GM04504 (cell line): ENCODE measurements at places on chromosomes 16 and 17.

DNA sequence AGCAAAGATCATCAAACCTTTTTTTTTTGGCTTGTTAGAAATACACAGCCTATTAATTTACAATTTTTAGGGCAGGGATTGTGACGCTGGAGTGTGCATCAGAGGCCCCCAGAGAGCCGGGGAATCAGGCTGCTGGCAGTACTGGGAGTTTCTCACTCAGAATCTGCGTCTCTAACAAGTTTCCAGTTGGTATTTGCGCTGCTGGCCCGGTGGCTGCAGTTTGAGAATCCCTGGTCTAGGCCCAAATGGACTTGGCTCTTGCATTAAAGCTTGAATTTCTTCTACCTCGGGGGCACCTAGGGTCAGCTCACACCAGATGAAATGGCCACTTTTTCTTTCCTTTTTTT, 150.9 kb upstream of the CIBAR2 start:
- no peak for DNase-seq

DNA sequence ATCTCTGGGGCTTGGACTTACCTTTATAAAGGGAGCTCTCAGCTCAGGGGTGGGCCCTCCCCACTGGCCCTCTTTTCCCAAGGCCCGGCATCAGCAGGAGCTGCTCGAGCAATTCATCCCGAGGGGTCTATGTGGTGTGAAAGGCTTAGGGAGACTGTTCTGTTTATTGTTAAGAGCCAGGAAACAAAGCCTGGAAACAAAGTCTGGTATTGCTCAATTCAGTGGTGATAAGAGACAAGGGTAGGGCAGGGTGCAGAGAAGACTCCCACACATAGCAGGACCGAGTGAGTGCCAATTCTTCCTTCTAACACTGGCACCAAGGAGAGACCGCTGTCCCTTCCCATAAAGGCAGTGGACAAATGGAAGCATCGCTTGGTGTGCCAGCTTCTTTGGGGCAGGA, 750.7 kb downstream of the KCNJ18 start:
- no peak for DNase-seq

GRCh38 chr17:41793784-41794539, 7.5 kb upstream of the JUP start:
- no peak for DNase-seq

DNA sequence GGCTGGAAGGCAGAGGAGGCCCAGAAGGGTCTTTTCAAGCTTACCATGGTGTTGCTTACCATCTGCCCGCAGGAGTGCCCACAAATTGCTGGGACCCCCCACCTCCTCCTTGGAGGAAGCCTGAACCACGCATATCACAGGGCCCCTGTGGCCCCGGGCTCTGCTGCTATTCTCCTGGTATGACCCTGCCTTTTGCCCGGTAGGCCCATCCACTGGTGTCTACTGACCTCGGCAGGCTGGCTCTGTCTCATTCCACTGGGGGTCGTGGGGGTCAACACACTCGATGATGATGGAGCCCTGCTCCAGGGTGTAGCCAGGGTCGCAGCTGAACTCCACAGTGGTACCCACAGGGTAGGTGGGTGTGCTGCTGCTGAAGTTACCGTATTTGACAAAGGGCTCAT, 8.2 kb upstream of the PHF12 start:
- no peak for DNase-seq

DNA sequence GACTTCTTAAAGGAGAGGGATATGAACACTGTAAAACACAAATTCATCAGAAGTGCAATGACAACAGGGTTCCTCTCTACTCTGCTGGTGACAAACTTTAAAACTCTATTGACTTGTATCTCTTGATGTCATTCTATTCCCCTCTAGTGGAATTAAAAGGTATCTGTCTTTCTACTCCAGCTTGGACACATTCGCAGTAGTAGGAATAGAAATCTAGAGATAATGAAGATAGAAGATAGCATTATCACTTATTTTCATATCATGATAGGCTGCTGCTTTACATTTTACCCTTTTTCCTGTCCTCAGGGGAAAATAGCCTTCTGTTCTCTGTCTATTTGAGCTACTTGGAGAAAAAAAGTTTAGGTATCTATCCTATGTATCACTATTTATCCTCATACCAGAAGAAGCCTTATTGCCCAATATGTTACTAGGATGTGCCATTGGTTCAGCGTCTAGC, 209.6 kb upstream of the CACNG5 start:
- no peak for DNase-seq

DNA sequence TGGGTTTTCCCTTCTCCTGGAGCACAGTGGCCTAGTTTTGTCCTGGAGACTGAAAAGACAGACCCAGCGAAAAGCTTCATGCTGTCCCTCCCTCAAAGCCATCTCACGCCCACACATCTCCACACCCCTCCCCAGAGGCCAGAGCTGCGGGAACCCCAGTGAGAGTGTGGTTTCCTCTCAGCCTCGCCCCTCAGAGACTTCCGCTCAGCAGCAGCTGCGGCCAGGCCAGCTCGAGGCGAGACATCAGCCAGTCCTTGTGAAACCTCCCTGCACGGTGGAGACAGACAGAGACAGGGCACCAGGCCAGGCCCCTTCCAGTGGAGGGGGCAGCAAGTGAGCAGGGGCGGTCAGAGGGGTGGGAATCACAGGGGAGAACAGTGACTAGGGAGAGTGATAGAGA, 77.0 kb upstream of the TNRC6C start:
- DNase-seq = no peak

DNA sequence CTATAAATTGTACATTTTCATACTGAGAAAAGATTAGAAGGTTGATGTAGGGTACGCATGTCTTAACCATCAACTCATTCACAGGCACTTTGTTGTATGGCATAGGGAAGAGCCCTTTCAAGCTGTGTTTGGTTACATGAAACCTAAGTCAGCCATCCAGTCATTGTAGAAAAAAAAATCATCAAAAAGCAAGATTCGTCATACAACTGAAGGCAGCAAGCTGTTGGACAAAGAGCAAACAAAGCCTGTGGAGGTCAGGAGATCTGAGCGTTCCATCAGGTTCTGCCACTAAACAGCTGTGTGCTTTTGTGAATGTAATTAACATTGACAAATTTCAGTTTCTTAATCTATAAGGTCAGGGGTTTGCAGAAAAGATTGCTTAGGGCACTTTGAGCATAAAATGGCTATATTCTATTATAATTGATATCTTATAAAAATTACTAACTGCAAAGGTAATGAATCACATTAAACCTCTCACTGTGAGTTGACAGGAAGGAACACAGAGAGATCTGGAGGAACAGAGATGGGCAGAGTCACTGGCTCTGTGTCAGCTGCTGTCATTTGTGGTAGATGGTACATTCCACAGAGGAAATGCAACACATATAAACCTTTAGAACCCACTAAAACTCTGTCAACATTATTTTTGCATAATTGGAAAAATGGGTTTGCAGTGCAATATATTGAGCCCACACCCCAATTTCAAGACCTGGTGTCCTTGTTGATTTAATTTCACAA, 66.3 kb upstream of the MYOCD start:
- no peak for DNase-seq
